ENCODE measurements at places on chromosomes 1 and 21. TPM values are rescaled to one million over a fixed set of nuclear protein-coding genes. Genes with fewer than 3 reads are reported as not detected.

The FMOD gene
- total RNA-seq, result 8.3 TPM

The RNF186 gene
- 1.9 TPM for total RNA-seq

The CBR3 gene
- total RNA-seq, result 1.6 TPM

The MYBPH gene
- not detected for total RNA-seq

The TCHH gene
- total RNA-seq, result 0.07 TPM

The NPHS2 gene
- 0.31 TPM for total RNA-seq

The COG2 gene
- 37.9 TPM for total RNA-seq

The CELA3B gene
- not detected for total RNA-seq

The GSTM5 gene
- 0.52 TPM for total RNA-seq

The AQP10 gene
- 0.27 TPM for total RNA-seq

The MATN1 gene
- total RNA-seq, result 0.24 TPM

The SERINC2 gene
- 118 TPM for total RNA-seq

The TRIM67 gene
- 0.65 TPM for total RNA-seq

The B3GALT6 gene
- total RNA-seq, result 19.5 TPM

The HSD11B1 gene
- total RNA-seq, result not detected

The OR6K3 gene
- not detected for total RNA-seq

The COL11A1 gene
- total RNA-seq, result 58.3 TPM

The KRTAP12-2 gene
- not detected for total RNA-seq

The TRIM46 gene
- total RNA-seq, result 8.1 TPM

The PFKFB2 gene
- total RNA-seq, result 18.7 TPM

Measured in type B pancreatic cell (in vitro differentiated cells).